ENCODE measurements at places on chromosomes 4 and X. TPM values are rescaled to one million over a fixed set of nuclear protein-coding genes. Genes with fewer than 3 reads are reported as not detected.

DNA sequence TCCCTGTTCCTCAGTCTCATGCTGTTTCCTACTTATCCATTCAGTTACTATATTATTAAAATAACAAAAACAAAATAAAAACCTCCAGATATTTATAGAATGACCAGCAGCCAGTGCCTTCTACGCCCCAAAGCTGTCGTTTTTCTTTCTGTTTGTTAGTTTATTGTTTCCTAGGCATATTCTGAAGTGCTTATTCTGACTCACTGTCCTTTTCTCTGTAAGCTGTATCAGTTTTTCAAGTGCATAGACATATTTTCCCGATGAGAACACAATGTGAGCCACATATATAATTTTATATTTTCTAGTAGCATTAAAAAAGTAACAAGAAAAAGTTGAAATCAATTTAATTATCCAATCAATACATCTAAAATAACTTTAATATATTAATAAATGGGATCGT lies 2158.6 kb upstream of the TENM3 start:
- no peak for DNase-seq

DNA sequence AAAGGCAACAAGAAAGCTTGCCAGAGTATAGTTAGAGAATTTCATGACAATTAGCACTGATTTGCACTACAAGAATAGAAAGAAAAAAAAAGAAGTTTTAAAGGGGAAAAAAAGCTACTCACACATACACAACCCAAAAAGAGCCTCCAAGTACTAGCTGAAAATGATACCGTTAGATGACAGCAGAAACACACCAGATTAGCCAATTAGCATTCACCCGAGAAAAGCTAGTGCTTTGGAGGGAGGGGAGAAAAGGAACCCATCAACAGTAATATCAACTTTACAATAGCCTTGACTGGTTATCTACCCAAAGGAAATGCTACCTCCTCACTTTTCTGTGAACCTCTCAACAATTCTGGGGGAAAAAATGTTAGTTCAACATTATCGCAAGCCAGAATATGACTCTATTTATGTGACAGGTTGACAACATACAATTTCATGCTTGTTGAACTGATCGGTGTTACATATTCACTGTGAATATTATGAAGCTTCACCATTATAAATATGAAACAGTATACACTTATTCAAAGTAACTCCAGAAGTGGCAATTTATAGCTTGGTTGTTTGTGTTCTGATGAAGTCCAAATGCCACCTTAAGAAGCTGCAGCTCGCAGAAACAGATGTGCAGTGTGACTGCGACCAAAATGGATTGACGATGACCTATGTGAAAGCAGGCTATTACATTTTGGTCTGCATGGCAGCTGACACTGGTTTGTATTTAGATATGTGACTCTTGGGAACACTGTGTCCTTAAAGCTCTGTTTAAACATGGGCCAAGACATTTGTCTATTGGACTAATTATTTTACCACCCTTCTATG lies 15.9 kb downstream of the PPARGC1A start:
- no peak for DNase-seq

DNA sequence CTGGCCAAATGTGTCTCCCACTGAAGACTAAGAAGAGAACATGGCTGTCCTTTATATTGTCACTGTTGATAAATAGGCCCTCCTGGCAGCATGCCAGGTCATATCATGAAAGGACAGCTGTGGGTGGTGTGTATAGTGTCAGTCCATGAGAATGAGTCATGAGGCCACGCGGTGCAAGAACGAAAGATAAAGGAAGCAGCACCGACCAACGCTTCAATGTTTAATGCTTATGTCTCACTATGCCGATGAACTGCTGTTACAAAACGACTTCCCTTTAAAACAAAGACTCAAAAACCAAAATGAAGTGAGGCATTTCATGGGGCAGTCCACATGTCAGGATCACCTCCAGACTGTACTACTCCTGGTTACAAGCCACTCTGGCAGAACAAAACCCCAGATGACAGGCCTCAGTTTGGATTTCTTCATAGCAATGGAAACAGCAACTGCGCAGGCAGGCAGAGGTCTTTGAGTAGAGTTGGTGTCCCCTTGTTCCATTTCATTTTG lies 5.2 kb upstream of the TCEANC start:
- DNase-seq: no peak

Gene SMIM43
- 0.44 TPM for polyA plus RNA-seq

- DNase-seq: no peak
Observed at GRCh38 chr4:25235401-25235800, 1.6 kb downstream of the PI4K2B start.
